CD4-positive, alpha-beta T cell treated with Interleukin-4 for 1 hour (primary cell): ENCODE measurements at places on chromosomes 7 and 10.

- no peak for DNase-seq
Observed at GRCh38 chr7:155824227-155824886, 12.1 kb upstream of the SHH start.

DNA sequence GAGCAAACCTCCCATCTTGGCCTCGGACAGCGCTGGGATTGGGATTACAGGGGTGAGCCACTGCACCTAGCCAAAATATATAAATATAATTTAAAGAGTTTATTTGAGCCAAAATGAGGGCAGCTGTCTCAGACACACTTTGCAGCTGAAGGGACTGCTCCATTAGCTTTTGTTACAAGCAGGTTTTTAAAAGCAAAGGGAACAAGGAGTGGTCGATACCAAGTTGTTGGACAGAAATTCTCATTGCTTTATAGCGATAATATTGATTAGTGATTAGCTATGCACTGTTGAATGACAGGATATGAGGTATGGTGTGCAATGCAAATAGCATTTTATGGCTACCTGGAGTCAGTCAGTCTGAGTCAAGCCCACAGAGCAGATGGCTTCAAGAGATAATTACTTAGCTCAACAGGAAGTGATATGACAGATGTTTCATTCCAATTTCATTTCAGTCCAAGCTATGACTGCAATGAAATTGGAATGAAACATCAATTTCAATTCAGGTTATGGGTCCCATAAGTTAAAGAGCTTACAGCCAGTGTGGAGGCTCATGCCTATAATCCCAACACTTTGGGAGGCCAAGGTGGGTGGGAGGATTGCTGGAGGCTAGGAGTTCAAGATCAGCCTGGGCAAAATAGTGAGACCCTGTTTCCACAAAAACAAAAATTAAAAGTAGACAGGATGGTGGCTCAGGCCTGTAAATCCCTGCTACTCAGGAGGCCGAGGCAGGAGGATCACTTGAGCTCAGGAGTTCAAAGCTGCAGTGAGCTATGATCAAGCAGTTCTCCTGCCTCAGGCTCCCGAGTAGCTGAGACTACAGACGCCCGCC is 23.1 kb downstream of the TYW1 start:
- no peak for DNase-seq

DNA sequence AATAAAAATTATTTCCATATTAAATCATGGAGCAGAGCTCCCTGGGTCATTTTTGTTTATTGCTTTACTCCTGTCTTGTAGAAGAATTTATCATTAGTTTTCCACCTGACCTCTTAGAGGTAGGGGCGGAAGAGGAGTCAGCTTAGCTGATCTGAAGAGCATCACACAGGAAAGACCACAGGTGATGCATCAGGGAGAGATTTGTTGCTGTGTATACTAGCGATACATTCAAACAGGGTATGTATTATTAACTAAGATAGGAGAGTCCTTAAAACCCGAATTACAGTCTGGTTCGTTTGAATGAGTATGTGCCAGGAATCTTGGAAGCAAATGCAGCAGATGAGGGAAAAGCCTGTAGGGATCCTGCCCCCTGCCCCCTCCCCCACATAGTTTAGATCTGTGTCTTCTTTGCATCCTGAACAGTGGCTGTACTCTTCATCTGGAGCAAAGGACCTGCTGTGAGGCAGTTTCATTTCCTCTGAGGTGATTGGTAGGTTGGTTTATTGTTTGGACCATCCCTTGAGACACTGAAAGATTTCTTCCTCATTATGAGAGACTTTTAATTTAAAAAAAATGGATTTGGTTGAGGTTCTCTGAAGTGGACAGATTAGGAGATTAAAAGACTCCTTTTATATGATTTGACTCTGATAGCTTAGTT is 177.0 kb downstream of the SND1 start:
- DNase-seq, result no peak

DNA sequence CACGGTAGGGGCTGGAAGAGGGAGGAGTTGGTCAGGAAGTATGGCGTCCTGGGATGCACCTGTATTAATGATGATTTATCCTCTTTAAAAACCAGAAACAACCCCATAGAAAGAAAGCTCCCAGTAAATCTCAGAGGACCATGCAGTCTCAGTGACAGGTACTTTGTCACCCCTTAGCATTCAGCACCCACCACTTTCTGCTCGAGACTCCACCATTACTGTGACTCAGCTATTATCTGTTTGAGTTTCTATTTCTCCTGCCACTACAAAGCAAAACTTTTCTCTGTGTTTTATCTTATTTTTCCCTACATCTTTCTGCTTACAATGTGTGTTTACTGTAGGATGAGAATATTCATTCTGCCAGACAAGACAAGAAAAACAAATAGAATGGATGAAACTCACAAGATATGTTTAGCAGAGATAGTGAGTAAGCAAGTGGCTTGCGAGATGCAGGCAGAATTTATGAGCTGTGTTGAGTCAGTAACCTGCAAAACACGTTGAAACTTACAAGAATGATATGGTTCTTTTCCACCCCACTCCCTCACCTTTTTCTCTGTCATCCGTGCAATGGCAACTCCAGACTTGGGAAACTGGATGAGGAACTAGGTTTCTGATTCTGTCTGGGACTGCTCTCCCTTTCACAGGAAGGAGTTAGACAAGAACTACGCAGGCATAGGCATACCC is 127.1 kb downstream of the AOAH start:
- DNase-seq, result no peak

GRCh38 chr10:5041471-5042023 is 37.9 kb upstream of the AKR1C2 start:
- DNase-seq, result no peak

GRCh38 chr10:113169111-113169510 is 219.1 kb downstream of the TCF7L2 start:
- DNase-seq, result no peak

DNA sequence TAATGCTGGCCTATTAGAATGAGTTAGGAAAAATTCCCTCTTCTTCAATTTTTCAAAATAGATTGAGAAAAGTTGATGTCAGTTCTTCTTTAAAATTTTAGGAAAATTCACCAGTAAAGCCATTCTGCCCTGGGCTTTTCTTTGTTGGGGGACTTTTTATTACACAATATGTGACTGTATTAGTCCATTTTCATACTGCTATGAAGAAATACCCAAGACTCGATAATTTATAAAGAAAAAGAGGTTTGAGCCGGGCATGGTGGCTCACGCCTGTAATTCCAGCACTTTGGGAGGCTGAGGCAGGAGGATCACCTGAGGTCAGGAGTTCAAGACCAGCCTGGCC is 12.7 kb downstream of the TAS2R40 start:
- DNase-seq, result no peak

DNA sequence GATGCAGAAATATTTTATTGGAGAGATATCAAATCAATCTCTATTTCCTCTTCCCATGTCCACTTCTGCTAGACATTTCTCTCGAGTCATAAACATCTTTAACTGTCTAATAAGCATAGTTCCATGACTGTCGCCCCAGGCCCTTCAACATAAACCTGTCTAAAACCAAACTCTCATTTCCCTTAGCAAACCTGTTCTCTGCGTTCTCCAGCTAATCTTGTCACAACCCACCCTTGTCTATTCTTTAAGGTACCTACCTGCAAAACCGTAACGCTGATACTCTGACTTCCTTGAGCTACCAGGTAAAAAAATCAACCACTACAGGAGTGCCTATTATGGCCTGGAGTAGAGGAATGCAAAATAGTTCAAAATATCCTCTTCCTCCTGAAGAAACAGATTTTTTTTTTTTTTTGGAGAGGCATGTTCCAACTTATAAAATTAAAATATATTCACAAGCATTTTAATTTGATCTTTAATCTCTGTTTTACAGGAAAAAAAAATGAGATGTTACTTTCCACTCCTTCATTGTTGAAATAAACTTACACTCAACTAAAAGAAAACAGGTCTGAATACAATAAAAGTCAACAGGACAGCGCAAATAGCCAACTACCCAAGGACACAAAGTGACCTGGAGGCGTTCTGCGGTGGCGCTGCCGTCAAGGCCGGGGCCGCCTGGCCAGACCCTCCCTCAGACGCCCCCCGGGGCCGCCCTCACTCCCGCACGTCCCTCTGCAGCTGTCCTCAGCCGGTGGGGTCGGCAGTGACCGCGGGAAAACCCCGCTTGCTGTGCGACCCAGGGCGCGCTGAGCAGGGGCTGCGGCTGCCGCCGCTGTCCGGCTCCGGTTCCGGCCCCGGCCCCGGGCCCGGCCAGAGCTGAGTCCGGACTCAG is 765 bp downstream of the SLC25A40 start:
- DNase-seq, result peak; percentile 19

GRCh38 chr10:7968510-7969112 is 85.9 kb upstream of the GATA3 start:
- DNase-seq, result no peak

DNA sequence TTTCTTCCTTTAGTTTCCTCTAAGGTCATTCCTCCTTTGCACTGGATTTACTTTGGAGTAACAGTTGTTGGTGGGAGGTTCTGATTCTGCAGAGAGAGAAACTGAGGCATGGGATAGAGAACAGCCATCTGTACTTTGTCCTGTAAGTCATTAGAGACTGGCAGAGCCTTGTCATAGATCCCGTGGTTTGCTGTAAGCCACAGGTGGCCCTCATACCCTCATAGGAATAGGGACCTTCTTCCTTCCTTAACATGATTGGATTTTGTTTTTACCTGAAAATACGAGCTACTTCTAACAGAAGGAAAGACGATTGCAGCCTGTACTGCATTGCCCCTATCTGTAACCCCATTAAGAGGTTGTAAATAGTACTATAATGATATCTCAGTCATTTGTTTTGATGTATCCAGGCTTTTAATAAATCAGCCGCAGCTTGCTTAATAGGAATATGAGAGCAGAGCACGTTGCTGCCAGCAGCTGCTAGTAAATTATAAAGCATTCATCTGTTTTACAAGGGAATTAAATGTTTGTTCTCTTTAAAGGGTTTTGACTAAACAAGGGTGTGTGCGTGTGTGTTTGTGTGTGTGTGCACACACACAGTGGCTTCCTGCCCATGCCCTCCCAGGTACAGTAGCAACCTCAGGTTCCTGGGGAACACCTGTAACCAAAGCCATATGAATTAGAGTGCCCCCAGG is 249.8 kb downstream of the AUTS2 start:
- no peak for DNase-seq

GRCh38 chr7:17236603-17237002 is 61.8 kb upstream of the AHR start:
- DNase-seq, result no peak

GRCh38 chr10:105691811-105692210 is 1050.7 kb downstream of the SORCS3 start:
- DNase-seq, result no peak

- DNase-seq, result no peak
Observed at GRCh38 chr10:69838853-69839252, 37.1 kb downstream of the COL13A1 start.

GRCh38 chr10:121519901-121520493 is 78.2 kb downstream of the FGFR2 start:
- no peak for DNase-seq

GRCh38 chr10:132451506-132452215 is 54.7 kb downstream of the PWWP2B start:
- DNase-seq, result no peak

GRCh38 chr10:119724593-119725516 is 995 bp upstream of the INPP5F start:
- DNase-seq, result no peak

- no peak for DNase-seq
Observed at GRCh38 chr7:50559881-50560280, 5.3 kb downstream of the DDC start.

- peak; percentile 42 for DNase-seq
Observed at GRCh38 chr10:11724938-11725776, 17.0 kb upstream of the ECHDC3 start.
